SK-N-SH (cell line): ENCODE measurements at places on chromosomes 6 and 20.

DNA sequence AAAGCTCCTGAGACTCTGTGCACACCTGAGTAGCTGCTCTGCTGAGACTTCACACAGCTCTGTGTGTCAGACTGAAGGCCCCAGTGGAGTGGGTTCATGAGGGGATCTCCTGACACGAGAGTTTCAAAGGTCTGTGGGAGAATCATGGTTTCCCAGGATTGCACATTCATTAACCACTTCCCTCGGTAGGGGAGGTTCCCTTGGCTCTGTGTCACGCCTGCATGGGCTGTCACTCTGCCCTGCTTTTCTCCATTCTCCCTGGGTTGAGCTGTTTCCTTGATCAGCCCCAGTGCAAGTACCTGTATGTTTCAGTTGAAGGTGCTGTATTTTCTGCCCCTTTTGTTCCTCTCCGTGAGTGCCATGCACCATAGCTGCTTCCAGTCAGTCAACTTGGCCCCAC lies 236.9 kb downstream of the EPM2A start:
- DNase-seq = no peak

DNA sequence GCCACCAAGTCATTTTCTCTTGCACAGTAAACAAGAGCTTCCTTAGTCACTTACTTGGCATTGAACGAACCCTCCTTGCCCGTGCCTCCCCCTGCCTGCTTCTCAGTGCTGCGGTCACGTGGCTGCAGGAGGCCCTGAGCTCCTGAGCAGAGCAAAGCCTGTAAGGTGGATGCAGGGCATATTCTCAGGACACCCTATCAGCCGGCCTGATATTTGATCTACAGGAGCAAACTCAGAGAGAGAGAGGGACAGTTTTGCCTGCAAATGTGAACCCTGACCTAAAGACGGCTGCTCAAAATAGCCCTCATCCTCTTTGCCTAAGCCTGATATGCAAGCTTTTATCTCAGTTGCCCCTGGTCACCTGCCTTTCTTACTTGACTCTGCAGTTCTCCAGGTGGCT lies 93.0 kb upstream of the POPDC3 start:
- no peak for DNase-seq

GRCh38 chr6:89353118-89353556 lies 615 bp upstream of the UBE2J1 start:
- no peak for DNase-seq

DNA sequence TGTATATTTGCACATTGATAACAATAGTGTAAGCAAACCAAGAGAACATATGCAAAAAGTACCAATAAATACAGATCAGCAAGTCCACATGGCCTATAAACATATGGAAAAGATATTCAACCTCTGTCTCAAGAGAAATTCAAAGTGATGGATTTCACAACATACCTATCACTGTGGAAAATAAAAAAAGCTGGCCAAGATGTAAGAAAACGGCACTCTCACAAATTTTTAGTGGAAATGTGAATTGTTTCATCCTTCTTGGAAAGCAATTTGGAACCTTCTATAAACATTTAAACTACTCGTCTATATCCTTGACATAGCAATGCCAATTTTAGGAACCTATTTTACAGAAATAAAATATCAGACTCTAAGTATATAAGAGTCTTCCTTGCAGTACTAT lies 559.8 kb downstream of the QKI start:
- DNase-seq = no peak

DNA sequence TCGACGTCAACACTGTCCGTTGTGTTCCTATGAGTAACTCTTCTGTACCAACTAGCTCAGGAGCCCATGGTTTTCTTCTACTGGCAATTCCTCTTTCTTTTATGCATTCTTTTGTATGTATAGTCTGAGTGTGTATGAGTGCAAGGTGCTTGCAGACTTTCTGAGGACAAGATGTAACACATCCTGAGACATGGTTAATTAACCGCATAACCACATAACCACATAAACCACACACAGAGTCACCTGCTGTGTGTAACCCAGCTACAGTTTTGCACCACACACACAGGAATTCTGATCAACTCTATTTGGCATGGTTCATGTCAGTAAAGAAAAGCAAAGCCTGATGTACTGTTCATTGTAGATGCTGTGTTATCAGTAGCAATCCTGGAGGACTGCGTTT lies 98.6 kb downstream of the DACT2 start:
- DNase-seq = no peak

GRCh38 chr6:25564943-25565342 lies 87.1 kb upstream of the SCGN start:
- DNase-seq = no peak

DNA sequence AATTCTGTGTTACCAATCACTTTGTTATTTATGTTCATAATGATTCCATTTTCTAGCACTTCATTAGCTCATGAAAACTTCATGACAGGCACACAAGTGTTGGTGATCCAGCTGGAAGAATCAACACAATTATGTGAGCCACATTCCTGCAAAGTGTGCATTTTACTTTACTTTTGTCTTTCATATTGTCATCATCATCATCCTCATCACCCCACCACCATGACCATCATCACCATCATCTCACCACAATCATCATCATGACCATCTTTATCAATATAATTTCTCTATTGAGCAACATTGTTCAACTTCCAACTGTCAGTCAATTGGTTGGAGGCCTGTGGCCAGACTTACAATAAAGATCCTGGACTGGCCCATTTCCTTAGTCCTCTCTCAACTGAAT lies 159.4 kb upstream of the PRSS16 start:
- no peak for DNase-seq

- DNase-seq = no peak
Measured at GRCh38 chr20:58433759-58434158, 44.7 kb downstream of the VAPB start.

- DNase-seq = no peak
Measured at GRCh38 chr20:36275011-36275410, 31.1 kb upstream of the DLGAP4 start.

GRCh38 chr6:43186706-43187105 lies 4.7 kb downstream of the CUL9 start:
- no peak for DNase-seq

DNA sequence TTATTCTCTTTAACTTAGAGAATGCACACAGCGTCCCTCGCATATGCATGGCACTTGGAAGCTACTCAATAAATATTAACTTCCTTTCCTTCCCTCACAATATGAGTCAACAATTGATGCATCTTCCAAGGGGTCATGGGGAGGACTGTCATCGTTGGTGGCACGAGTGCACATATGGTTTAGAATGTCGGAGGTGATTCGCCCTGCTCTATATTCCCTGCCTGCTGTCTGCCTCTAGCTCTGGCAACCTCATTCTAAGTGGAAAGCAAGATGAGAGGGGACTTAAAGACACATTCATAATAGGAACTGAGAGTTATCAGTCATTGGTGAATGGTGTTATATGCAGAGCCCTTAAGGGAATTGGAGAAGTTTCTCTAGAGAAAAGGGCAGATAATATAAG lies 44.6 kb downstream of the MAK start:
- no peak for DNase-seq

GRCh38 chr6:18429655-18430297 lies 42.6 kb downstream of the RNF144B start:
- no peak for DNase-seq

GRCh38 chr6:101397199-101397598 lies 3.7 kb downstream of the GRIK2 start:
- DNase-seq = peak; percentile 60

DNA sequence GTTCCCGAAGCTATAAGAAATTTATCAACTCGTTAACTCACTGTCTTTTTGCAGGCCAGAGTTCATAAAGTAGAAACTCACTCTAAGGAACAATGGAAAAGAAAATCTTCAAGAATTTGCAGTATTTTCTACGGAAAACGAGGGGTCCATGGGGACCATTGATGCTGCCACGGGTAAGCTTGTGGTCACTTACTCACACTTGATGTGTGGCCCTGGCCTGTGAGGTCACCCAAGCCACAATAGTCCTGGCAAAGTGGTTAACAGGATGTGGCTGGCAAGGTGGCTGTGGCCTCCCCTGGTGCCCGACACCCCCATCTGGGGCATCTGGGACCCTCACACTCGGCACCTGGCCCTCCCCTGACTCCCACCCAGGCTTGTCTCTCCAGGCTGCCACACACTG lies 123.4 kb downstream of the C6orf118 start:
- no peak for DNase-seq

GRCh38 chr20:10332656-10333415 lies 101.2 kb downstream of the MKKS start:
- no peak for DNase-seq

GRCh38 chr6:166419717-166420116 lies 37.0 kb upstream of the MPC1 start:
- DNase-seq = no peak

- no peak for DNase-seq
Measured at GRCh38 chr6:39707962-39708683, 17.1 kb downstream of the KIF6 start.

- no peak for DNase-seq
Measured at GRCh38 chr6:71392276-71392675, 103.7 kb downstream of the OGFRL1 start.
